NCI-H226 (cell line): ENCODE measurements at places on chromosomes 1 and 21.

DNA sequence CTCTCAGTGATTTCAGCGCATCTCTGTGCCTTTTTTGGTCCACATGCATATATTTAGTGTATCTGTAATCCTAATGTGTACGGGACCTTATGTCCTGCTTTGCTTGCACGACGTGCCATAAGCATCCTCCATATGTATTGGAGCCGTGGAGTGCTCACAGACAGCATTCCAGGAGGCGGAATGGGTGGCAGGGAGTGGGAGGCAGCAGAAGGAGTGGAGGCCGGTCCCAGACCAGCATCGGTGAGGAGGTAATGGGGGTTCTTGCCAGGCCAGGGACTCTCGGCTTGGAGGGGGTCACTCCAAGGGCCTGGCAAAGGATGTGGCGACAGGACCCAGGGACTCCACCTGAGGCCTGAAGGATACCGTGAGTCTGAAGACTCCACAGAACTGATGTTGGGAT is 185.0 kb downstream of the CAMTA1 start:
- DNase-seq = no peak

GRCh38 chr1:86156566-86157455 is at the start of gene COL24A1:
TSS of gene COL24A1 (minus strand) at chr1:86156772. CDS start at chr1:86156396, 376 bp downstream.
- DNase-seq = no peak

DNA sequence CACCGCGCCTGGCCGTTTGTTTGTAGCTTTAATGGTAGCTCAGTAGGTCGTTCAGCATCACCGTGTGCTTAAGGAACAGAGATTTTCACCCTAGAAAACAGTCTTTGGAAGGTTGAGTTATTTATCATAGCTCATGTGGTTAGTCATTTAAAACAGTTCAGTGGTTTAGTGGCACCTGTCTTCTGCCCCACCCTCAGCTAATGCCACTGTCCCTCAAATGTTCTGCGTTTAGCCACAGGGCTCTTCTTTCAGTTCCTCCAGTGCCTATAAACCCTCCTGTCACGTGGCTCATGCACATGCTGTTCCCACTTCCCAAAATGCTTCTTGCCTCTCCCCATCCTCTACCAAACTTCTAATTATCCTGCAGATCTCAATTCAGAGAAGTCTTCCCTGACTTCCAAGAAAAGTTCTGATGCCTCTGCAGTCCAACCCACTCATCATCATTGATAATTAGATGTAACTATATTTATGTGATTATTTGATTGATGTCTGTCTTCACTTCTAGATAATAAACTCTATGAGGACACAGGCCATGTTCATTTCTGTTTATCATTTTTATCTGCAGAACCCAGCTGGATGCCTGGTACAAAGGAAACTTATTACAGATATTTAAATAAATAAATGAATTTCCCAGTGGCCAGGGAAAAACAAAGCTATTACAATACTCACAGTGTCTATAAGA is 14.4 kb upstream of the DIPK1A start:
- DNase-seq = no peak

DNA sequence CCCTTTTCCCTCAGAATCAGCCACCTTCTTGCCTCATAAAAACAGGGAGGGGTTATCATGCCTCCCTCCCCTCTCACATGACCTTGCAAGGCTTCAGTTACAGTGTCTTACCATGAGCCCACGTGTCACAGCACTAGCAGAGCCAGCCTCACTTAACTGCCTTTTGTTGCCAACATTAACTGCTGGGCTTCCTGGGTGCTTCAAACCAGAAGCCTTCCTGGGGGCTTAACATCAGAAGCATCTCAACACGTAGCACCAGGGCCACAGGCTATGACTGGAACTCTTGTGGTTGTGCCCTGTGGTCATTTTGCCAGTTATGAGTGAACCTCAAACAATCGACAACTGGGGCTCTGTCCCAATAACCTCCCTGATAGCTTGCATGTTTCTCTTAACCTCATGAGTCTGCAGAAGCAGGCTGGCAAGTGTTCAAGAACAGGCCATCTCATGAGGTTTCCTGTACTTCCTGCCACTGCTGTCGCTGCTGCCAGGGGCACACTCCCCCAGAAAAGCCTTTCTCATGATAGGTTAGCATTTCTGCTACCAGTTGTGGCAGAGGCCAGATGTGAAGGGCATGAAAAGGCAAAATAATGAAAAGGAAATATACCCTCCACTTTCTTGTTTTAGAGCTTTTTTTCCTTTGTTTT is 132.2 kb downstream of the GLUL start:
- no peak for DNase-seq

GRCh38 chr1:114550336-114550735 is 31.1 kb downstream of the BCAS2 start:
- DNase-seq = no peak

- DNase-seq = no peak
Observed at GRCh38 chr1:66334318-66334717, 199.6 kb upstream of the SGIP1 start.

GRCh38 chr1:38489844-38490270 is 369.7 kb downstream of the RRAGC start:
- no peak for DNase-seq

GRCh38 chr1:101071470-101071891 is 45.9 kb upstream of the DPH5 start:
- peak; percentile 3 for DNase-seq

- no peak for DNase-seq
Observed at GRCh38 chr1:54977533-54978297, 2.7 kb upstream of the TMEM61 start.

DNA sequence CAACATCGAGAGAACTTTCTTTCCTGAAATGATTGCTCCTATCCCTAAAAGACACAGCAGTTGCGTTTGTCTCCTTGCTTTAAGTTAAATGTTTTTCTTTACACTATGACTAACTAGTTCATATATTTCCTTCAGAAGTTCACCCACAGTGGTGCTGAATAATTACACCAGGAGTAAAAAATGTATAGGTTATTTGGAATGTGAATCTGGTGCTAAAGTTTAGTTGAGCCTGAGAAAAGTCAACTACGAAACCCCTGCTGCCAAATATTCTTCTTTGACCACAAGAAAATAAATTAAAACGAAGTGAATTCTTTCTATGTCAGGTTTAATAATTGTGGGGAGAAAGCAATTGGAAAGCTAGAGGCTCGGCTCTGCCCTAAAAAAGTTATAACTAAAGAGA is 52.8 kb downstream of the C4BPA start:
- no peak for DNase-seq

DNA sequence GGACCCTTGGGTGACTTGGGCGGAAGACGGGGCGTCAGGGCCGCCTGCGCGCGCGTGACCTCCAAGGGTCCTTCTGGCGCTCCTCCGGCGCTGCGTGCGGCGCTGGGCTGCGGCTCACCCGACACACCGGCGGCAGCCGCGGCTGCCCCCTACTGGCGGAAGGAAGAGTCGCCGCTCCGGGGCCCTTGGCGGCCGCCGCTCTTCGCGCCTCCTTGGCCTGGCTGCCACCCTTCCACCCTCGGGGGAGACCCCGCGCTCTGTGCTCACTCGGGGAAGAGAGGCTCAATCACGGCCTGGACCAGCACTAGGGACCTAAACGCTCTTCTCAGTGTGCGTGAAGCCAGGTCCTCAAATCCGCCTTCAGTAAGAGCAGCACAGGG is 89.7 kb downstream of the DMRTA2 start:
- DNase-seq = no peak

- no peak for DNase-seq
Observed at GRCh38 chr1:5744341-5744740, 247.9 kb downstream of the NPHP4 start.

DNA sequence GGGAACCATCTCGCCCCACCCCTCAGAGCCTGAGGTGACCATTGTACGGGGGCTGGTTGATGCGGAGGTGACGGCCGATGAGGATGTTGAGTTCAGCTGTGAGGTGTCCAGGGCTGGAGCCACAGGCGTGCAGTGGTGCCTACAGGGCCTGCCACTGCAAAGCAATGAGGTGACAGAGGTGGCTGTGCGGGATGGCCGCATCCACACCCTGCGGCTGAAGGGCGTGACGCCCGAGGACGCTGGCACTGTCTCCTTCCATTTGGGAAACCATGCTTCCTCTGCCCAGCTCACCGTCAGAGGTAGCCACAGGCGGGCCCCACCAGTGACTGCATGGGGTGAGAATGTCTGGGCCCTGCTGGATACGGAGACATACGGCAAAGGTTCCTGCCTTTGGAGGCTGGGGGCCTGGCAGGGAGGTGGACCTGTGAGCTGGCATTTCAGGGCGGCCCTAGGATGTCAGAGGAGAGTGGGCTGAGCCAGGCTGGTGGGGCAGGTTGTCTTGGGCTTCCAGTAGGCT is 98.5 kb downstream of the TRIM11 start:
- no peak for DNase-seq

DNA sequence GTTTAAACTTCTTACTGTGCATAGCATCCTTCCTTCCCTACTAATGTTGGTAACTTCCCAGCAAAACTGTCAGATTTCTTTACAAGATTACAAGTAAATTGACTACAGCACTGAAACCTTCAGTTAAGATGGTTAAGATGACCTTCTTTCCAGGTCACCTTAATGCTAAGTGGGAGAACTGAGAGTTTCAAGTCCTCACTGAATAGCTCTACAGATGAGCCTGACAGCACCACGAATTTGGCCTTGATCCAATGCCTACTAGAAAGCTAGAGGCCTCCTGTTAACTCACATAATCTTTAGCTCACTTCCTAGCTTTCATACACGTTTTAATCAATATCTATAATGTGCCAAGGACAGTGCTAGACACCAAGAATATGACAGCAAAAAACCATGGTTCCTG is 276.0 kb upstream of the PLD5 start:
- DNase-seq = no peak

DNA sequence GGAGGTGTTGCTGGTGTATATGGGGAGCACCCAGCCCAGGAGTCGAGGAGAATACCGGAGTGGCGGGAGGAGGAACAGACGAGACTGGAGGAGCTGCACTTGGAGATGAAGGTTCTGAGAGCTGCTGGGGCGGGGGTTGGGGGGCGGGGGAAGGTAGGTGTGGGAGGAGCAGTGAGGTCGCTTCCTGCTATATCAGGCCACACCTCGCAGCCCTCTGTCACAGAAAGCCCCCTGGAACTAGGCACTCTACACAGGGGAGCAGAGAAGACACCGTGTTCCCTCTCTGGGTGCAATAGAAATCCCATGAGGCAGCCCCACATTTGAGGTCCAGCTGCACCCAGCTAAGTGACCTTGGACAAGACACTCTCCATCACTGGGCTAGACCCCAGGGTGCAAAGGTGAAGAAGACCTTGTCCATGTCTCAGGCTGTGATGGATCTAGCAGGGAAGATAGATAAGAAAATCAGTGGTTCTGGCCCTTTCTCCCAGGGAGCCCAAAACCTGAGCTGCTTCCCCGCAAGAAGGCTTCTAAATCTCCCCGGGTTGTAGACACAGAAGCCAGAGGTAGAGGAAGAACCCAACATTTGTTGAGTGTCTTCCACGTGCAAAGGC is 155.8 kb upstream of the EDN2 start:
- DNase-seq = no peak

- DNase-seq = no peak
Observed at GRCh38 chr1:187847531-187847930, 1018.8 kb downstream of the PLA2G4A start.

GRCh38 chr1:232578651-232579195 is 51.2 kb downstream of the SIPA1L2 start:
- no peak for DNase-seq

DNA sequence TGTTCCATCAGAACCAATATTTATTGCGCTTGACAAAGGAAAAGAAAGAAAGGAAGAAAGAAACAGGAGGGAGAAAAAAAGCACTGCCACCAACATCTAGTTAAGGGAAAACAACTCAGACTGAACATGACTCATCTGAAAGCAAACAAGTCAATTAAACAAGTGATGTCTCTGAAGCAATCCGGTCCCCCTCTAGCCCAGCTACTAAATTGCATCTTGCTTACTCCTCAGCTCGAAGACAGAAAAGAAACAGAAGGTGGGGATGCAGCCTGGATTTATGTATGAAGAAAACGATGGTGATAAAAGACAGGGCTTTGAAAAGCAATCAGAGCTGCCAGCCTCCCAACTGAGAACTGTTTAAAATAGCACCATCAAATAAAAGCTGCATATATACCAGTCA is 188.2 kb downstream of the OMA1 start:
- DNase-seq = no peak

DNA sequence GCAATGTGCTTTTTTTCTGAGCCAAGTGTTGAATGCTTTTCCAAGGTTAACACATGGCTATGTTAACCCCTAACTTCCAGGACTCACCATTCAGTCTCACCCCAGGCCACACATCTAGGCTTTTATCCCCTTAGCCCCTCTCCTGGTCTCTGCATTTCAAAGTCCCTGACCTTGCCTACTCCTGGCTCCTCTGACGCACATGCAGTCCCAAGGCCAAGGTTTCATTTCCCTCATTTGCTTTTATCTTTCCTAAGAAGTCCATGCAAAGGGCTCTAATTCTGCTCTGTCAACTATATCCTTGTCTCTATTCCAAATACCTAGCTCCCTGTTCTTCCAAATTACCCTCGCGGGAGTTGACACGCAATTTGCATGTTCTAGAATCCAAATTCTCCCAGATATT is 25.4 kb downstream of the SLC30A10 start:
- DNase-seq = no peak

GRCh38 chr1:180248731-180249681 is 18.9 kb downstream of the LHX4 start:
- no peak for DNase-seq

DNA sequence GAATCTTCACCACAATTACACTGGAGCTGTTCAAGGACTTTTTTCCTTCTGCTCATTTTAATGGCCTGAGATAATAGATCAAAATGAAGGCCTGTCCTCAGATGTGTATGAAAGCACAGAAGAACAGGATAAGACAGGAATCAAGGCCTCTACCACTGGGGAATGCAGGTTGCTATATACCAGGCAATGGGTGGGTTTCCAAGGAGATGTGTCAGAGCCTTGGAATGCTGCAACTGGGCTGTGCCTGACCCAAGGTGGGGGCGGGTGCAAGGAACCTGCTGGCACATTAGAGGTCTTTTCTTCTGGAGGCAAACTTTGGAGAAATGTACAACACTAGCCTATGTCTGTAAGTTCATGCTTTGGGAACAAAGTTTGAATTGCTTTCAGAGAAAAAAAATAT is 21.7 kb upstream of the LAMC2 start:
- peak; percentile 98 for DNase-seq

GRCh38 chr1:85447006-85447943 is 17.7 kb downstream of the DDAH1 start:
- no peak for DNase-seq

- DNase-seq = no peak
Observed at GRCh38 chr1:245926888-245927287, 580.2 kb downstream of the SMYD3 start.

GRCh38 chr1:22168412-22168973 is 25.6 kb upstream of the WNT4 start:
- DNase-seq = no peak

GRCh38 chr1:32889731-32890278 is 3.5 kb downstream of the HPCA start:
- DNase-seq = no peak

DNA sequence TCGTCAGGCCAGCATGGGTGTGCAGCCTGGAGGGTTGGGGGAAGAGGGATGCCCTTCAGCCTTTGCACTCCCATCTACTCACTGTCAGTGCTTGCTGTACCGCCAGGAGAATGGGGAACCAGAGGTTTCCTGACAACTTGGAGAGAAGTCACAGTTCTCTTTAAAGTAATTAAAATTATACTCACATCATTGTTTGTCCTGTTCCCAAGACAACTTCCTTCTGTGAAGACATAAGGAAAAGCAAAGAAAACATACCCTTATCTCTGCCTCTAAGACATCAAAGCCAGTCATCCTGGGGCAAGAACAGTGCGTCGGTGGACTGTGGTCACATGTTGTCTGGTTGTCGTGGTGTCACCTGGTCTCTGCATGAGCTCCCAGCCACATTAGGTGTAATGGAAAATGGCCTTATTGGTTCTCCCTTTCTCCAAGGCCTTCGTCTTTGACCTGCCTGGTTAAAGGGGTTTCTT is 17.6 kb downstream of the TRAF5 start:
- no peak for DNase-seq

GRCh38 chr1:230270559-230271281 is 155.4 kb downstream of the PGBD5 start:
- peak; percentile 2 for DNase-seq
